ENCODE measurements at places on chromosomes 16 and 17. TPM values are rescaled to one million over a fixed set of nuclear protein-coding genes. Genes with fewer than 3 reads are reported as not detected.

DNA sequence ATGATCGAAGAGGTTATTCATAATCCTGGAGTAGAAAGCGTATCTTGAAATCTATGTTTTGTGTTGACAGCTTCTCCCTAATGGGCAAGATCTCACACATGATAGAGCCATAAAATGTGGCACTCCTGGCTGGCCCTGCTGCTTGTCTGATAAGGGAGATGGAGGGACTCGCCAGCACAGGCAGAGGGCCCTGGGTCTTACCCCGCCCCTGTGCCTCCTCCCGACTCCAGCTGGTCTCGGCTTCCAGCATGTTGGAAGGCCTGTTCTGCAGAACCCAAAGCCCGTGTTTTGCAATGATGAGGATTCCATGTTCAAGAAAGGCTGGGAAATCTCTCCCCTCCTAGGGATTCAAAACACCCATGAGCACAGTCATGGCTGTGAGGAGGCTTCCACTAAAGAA, 106.7 kb upstream of the SDK2 start:
- no peak for DNase-seq

TM4SF5 gene
- not detected for total RNA-seq

GRCh38 chr17:78384479-78385175, 6.2 kb downstream of the PGS1 start:
- no peak for DNase-seq

GRCh38 chr16:10859658-10860057, 17.3 kb upstream of the CIITA start:
- DNase-seq = no peak

HOXB3 gene
- total RNA-seq = 19.3 TPM

Measured in ascending aorta (tissue), 2 donors.